Mammary epithelial cell (primary cell): ENCODE measurements at places on chromosomes 5 and 9.
A peak's percentile ranks its signal among the peaks of the same experiment; 100 is the strongest.

GRCh38 chr9:21828853-21829410 lies 26.5 kb downstream of the MTAP start:
- peak; percentile 73 for DNase-seq

DNA sequence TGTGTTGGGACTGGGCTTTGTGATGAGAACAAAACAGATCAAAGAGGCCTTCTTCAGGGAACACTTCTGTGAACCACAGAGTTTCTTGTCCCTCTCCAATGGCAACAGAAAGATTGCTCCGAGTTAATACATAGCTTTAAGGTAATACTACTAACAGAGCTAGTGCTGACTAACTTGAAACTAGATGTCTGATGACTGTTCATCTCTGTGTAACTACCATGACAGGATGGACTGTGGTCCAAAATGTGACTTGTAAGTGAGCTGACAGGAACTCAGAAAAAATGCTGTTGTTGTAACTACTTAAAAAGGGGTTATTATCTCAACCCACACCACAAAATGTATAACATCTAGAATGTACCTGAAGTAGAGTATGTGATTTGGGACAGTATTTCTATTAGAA lies 630.2 kb upstream of the DMAC1 start:
- DNase-seq: no peak

GRCh38 chr5:100861148-100861547 lies 41.9 kb downstream of the ST8SIA4 start:
- DNase-seq: no peak

DNA sequence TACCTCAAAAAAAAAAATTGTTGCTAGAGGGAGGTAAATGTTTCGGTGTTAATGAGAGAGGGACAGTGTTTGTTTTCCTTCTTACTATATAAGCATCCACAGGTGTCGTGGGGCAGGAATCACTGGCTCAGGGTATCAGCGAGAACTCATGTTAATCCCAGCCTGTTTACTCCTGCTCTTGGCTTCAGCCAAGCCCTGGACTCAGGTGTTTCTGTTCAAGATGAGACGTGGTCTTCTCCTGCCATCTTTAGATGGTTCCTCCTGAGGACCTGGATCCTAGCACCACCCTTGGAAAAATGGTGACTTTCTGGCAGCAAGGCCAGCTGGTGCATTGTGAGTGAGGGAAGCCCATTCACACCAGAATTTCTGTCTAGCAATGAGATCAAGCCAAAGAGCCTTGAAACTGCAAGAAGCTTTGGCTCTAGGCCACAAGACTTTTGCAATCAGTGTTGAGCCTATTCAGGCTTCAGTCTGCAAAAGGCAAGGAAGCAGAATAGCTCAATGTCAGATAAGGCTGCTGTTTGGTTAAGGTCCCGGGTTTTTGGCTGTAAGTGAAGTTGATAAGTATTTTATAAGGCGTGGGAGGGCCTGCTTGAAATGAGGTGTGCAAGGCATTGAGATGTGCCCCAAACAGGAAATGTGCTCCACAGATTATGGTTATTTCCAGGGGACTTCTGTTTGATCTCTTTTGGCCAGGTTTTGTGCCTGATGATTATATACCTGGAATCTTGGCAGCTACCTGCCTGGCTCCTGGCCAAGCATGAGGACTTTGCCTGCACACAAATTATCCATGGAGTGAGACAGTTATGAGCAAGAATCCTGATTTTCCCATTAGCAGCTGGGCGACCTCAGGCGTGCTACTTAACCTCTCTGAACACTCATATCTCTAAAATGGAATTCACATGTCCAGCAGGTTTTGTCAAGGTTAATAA lies 99.8 kb downstream of the TENT4A start:
- no peak for DNase-seq

DNA sequence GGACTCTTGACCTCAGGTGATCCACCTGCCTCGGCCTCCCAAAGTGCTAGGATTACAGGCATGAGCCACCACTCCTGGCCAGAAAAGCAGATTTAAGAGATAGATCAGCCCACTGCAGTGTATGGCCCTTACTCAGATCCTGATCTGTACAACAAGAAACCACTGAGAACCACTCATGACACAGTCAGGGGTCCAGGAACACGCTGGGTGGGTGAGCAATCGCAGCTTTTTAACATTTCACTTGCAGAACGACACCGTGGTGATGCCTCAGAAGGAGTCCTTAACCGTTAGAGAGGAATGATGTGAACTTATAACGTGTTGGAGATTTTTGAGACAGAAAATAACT lies 45.3 kb upstream of the NSMF start:
- DNase-seq: no peak
